CD4-positive, alpha-beta T cell (primary cell): ENCODE measurements at places on chromosomes 3 and 15.
A peak's percentile ranks its signal among the peaks of the same experiment; 100 is the strongest.

- DNase-seq: no peak
These were observed 4.8 kb downstream of the PPP1R14D start for GRCh38 chr15:40823572-40824343.

DNA sequence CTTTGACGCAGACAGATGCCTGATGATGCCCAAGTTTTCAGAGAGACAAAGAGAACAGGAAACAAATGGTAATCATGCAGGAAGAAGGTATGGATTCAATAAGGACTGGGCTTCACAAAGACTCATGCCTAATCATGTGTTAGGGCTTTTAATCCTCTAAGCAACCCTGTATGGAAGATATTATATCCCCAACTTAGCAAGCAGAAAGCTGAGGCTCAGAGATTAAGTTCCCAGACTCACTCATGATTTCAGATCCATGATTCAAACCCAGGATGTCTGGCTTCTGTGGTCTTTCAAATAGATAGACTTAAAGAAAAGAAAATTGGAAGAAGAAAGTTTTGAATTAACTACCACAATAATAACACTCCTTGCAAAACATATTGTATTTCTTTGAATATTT, 4.1 kb upstream of the CLASP2 start:
- DNase-seq: no peak

DNA sequence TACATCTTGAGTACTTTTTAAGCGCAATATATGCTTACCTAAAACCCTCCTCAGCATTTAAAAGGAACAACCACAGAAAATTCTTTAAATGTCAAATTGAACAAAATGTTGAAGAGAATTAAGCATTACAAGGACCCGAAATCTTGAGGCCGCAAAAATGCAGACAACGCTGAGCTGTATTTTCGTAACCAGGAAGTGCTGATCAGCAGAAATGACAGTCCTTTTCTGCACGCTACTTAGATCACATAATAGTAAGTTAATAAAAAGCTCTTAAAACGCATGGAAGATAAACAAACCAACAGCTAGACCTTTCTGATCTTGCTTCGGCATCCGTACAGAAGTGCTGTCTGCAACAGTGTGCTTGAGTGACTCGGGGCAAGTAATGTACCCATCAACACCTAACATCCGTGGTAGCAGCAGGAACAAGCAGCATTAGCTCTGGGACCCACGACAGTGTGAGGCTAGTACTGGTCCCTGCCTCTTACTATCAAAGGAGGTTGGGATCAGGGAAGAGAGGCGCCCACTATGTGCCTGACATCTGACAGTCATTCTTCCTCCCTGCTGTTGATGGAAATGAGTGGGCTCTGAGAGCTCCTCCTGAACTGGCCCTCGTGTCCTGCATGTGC, 1.8 kb upstream of the SSUH2 start:
- DNase-seq: no peak

DNA sequence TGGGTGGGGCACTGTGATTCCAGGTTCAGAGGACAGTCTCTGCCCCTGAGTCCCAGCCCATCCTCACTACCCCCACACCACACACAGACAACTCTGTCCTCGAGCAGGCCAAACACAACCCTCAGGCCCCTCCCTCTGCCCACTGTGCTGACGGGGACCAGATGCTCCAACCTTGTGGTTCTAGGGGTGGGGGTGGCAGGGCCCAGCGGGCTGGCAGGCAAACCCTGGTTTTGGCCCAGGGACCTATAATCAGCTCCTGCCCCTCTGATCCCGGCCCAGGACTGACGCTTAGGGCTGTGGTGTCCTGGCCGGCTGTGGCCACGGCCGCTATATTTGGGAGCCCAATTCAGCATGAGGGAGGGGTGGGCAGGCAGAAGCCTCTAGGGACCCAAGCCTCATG, 5.0 kb upstream of the MYL3 start:
- DNase-seq: no peak

- DNase-seq: no peak
These were observed 649 bp upstream of the PLOD2 start for GRCh38 chr3:146161663-146162002.

DNA sequence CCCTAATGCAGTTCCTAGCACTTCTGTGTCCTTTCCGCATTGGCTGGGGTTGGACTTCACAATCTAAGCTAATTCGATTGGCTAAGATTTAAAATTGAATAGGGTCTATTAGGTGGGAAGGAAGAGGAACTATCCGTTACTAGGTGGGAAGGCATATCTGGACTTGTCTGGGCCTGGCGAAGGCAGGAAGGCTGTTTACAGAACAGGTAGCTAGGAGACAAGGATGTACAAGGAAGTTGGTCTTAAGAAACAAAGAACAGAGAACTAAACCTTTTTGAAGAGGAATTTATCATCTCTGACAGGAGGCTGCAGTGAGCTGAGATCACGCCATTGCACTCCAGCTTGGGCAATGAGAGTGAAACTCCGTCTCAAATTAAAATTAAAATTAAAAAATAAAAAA, 17.3 kb upstream of the ATG7 start:
- no peak for DNase-seq

DNA sequence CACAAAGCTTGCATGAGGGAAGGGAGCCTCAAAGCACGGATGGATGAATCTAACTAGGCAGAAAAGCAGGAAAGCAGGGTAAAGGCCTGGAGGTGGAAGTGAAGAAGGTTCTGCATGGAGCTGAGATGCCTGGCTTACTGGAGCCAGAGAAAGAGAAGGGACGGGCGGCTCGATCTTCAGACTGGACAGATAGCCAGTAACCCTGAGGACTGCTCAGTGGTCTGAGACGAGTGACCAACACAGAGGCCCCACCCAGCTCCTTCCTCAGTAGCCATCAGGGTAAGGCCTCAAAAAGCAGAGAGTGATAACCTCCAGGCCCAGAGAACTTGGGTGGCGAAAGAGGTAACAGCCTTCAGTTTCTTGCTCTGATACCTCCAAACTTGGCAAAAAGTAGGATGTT, 6.4 kb downstream of the CLN6 start:
- no peak for DNase-seq

DNA sequence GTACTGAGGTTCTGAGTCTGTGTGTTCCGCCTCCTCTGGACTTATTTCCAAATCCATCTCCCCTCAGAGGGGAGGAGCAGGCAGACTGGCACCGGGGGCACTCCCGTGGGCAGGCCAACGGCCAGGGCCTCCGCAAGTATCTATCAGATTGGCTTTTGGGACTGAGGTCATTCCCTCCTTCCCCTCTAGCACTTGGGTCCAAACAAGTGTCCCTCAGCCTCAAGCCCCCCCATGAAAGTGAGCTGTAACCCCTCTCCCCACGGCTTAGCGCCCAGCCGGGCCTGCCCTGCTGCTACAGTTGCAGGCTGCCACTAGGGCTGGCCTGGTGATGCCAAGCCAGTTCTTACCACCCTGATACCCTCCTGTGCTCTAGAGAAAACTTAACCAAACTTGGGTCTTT, 17.4 kb downstream of the ITGA11 start:
- DNase-seq: no peak

DNA sequence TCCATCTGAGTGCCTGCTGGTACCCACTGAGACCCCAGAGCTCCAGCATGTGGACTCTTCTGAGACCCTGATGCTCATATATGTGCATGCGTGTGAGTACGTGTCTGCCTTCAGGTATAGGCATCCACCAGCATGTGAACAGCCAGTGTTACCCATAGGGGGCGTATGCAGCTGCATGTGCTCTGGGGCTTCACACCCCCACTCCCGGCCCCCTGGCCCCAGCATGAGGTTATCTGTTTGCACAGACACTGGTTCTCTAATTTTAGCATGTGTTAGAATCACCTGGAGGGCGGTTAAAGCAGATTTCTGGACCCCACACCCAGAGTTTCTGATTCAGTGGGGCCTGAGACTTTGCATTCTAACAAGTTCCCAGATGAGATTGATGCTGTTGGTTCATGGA, 824 bp upstream of the CILP start:
- peak; percentile 52 for DNase-seq

- DNase-seq: no peak
These were observed 53.5 kb upstream of the CHST2 start for GRCh38 chr3:143066033-143066432.

DNA sequence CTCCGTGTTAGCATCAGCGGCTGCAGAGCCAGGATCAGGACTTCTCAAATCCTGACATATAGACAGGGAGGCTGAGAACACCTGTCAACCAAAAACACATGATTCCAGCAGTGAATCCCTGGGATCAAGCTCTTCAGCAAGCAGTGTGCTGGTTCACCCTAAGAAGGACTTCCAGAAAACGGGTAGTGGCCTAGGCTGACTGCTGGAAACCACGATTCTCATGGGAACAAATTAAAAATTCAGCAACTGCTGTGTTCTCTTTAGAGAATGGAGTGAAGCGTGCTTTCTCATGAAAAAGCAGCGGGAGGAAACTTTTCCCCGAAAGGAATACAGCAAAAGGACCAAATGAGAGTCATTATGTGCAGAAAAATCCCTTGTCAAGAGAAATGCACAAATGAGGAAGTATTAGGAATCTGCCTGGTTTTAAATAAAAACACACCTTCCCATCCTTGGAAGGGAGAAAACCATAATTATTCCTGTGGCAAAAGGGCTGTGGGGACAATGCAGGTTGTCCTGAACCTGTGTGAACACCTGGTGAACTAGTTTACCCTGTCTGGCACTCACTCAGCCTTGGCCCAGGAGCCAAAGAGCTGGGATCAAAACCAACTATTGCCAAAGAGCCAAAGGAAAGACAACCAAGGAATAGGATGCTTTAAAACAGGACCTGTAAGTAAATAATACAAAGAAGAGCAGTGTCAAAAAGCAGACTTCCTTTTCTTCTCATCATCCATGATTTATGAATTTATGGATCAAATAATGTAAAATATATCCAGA, 13.4 kb downstream of the IL12A start:
- no peak for DNase-seq

- DNase-seq: no peak
These were observed 13.6 kb downstream of the LRRC3B start for GRCh38 chr3:26636096-26636727.

- no peak for DNase-seq
These were observed 300.0 kb downstream of the CADM2 start for GRCh38 chr3:85258819-85259218.

DNA sequence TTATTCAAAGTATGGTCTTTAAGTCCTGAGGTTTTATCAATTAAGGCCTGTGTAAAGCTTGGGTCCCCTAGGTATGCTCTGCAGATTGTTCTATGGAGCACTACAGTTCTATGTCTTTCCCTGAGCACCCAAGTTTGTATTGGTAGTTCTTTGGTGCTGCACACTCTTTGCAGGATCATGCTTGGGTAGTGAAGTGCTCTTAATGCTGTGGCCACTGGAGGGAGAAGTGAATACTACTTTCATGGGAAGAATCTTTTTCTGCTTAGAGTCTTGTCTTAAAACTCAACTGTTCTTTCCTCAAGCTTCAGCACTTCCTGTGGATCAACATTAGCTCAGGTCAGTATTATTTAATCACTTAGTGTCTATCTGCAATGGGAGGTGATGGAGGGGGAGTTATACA, 93.6 kb upstream of the CFAP20DC start:
- DNase-seq: no peak

DNA sequence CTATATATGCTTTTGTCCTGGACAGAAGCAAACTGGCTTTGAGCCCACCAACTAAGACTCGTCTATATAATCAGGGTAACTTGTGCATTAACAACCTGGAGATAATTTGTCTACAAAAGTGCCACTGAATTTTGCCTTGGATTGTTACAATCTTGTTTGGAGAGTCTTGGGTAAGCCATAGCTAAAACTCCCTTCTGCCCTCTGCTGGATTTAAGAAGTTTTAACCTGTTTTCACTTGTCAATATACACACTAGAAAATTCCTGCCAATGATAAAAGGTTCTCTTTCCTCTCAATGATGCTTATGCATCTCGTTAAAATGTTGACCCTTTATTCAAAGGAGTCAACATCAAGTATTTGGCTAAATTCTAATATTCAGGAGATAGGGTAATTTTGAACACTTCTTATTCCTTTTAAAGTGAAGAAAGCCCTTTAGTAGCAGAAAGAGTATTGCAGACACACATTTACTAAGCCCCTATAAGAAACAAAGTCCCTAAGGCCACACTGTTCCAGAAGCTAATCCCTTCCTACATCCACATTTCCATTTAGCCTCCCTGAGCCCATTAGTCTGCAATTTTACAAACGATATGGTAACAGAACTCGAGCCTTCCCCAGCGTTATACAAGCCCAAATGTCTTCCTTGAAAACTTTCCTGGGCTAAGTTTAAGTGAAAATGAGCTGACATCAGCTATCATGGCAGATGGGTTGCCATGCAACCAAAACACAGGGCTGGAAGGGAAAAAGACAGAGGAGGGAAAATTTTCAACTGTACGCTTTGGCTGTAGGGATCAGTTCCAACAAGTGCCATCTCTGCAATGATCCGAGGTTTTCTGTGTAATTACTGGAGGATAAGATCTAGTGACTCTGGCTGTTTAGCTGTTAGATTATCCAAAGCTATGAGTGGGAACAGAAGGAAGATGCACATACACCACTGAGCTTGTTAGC, 75.9 kb upstream of the FGF12 start:
- DNase-seq: no peak

DNA sequence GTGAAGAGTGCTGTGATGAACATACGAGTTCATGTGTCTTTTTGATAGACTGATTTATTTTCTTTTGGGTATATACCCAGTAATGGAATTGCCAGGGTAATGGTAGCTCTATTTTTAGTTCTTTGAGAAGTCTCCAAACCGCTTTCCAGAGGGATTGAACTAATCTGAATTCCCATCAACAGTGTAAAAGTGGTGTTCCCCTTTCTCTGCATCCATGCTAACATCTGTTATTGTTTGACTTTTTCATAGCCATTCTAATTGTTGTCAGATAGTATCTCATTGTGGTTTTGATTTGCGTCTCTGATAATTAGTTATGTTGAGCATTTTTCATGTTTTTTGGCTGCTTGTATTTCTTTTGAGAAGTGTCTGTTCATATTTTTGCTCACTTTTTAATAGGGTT, 54.8 kb upstream of the UTS2B start:
- DNase-seq: no peak

- DNase-seq: no peak
These were observed 246.2 kb upstream of the TBL1XR1 start for GRCh38 chr3:177443469-177443868.

DNA sequence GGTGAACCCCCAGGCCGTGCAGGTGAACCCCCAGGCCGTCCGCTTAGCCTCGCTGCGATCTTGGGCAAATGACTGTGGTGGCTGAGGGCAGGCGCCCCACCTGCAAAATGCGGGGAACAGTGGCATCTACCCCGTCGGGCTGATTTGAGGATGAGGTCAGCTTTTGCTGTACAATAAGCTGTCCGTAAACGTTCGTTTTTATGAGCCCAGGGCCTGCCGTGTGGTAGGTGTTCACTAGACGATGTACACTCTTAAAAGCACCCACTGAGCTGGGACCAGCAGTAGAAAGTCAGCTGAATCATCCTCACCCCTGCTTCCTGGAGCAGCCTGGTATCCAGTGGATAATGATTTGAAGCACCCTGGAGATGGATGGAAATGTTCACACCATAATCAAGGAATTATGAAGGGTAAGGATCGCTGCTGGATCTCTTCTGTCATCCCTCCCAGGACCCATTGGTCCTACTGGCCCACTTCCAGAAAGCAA, 943 bp upstream of the PCSK6 start:
- DNase-seq: no peak

DNA sequence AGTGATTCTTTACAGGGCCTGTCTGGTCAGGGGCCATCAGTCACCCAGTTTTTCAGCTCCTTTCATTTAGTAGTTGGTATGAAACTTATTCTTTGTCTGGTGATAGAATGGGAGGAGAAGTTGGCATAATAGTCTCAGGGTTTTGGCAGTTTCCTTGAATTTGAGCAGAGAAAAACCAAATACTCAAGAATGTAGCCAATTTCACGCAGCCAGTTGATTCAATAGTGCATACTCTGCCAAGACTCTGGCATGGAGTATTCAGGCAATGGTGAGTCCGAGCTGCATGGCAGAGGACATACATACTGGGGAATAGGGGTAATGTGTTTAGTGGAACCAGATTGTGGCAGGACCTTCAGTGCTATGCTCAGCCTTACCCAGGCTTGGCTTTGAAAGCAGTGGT, 118.3 kb downstream of the GALK2 start:
- no peak for DNase-seq
